ENCODE measurements at places on chromosomes 3 and 15.

DNA sequence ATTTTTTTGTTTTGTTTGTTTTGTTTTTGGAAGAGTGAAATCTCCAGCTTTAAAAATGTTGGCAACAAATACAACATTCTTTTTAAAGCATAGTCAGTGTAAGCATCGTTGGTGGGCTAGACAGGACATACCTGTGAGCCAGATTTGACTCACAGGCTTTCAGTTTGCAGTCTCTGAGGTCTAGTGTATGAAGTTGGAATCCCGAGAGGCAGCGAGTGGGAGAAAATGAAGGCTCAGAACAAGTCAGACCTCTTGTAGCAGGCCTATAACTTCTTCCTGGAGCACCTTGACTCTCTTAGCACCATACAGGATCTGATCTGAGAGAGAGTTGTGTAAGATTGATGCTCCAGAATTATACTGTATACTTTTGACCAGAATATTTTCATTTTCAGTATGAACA is 60.2 kb downstream of the CNTN4 start:
- no peak for DNase-seq

DNA sequence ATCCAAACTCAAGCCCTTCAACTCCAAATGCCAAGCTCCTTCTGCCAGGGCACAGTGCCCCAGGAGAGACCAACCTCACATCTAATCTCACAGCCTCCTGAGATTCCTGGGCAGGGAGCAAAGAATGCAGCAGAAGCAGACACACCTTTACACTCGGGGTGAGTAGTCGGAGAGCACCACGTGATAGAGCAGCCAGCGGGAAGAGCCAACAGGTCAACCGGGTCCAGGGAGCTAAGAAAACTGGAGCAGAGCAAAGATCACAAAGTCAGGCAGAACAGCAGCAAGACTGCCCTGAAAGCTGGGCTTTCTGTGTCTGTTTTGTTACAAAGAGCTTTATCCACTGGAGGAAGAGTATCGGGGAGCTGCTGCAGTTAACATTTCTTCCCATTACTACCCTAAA is 4.2 kb downstream of the B3GALNT1 start:
- no peak for DNase-seq

DNA sequence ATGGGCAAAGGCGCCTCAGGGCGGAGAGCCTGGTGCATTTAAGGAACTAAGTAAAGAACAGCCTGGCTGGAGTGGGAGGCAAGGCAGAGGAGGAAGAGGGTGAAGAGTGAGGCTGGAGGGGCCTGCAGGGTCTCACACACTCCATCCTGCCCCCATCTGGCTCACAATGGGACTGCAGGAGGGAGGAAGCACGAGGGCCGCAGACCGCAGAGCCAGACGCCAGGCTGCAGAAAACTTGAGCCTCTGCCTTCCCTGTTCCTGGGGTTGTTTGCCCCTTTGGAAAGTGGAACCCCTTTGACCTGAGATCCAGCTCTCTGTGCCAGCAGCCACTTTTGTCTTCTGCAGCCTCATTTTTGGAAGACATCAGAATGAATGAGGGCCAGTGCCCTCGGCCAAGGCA is 138.0 kb downstream of the SRGAP3 start:
- no peak for DNase-seq

GRCh38 chr3:149163066-149163465 is 33.6 kb downstream of the HPS3 start:
- no peak for DNase-seq

DNA sequence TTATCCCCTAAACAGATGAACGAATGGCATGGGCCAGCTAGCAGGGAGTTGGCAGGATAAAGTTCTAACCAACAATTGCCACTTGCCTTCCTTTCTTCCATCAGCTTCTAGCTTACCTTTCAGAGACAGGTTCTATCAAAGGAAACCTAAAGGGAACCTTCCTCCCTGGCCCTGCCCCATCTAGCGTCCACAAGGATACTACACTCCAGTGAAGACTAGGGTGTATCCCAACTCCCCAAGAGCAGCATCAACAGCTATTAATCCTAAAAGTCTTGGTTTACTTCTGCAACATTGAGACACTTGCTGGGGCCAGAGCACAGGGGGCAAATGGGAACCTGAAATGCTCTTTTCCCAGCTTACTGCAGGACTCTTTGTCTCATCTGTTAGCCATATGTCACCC is 37.0 kb upstream of the TMC3 start:
- DNase-seq, result no peak

GRCh38 chr3:15454965-15455364 is 27.6 kb downstream of the EAF1 start:
- DNase-seq, result no peak

- DNase-seq, result no peak
These were observed 16.2 kb downstream of the ATP11B start for GRCh38 chr3:182809531-182809930.

GRCh38 chr15:48001393-48002039 is 119.3 kb upstream of the SLC24A5 start:
- DNase-seq, result no peak

DNA sequence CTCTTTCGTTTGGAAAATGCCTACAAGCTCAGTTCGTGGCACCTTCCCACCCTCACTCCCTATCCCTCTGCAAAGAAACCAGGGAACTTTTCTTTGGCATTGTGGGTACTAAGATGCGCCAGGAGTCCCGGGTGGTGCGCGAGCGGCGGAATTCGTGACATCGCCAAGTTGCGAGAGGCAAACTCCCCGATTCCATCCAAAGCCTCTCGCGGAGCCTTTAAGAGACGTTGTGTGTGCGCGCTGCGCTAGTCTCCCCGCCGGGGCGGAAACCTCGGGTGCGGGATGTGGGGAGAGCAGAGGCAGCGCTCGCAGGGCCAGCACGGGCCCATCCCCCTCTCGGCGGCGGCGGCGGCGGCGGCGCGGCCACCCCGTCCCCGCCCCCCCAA is 443 bp upstream of the NR2F2 start:
- peak; percentile 79 for DNase-seq

- DNase-seq, result no peak
These were observed 23.4 kb downstream of the BOC start for GRCh38 chr3:113234688-113235260.

- DNase-seq, result no peak
These were observed 184.5 kb upstream of the ADAMTS9 start for GRCh38 chr3:64872345-64872744.

DNA sequence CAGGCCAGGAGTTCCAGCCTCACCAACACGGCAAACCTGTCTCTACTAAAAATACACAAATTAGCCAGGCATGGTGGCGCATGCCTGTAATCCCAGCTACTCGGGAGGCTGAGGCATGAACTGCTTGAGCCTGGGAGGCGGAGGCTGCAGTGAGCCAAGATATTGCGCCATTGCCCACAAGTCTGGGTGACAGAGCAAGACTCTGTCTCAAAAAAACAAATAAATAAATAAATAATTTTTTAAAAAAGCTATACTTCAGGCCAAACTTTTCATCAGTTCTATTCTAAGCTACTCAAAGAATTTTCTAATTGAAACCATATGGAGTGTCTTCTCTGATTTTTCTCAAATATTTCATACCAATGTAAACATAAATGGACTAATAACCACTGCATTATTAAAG is 43.5 kb downstream of the PHC3 start:
- no peak for DNase-seq

DNA sequence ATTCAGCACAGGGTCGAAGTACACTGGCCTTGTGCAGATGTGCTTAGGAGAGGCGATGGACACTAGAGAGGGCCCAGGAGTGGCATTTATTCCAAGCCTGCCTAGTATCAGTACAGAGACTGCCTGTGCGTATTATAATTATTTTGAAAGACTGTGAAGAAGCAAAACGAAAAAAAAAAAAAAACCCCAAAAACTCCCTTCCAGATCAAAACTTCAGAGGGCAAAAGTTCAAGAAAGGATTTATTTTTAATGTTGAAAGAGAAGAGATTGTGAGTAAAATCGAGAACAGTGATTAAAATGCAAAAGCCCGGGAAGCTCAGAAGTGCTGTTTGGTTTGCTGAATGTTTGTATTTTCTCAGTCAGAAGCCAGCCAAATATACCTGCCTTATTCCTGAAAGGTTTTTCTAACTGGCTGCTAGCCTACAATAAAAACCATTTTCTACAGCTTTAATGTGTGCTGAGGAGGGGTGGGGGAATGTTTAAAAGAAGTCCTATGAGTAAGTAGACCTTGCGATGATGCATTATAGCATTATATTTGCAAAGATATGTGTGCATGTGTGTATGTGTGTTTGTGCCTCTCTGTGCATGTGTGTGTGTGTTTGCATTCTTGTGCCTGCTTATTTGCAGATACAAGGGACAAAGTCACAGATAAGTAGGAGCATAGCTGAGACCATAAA is 19.3 kb upstream of the LZTFL1 start:
- DNase-seq, result no peak

DNA sequence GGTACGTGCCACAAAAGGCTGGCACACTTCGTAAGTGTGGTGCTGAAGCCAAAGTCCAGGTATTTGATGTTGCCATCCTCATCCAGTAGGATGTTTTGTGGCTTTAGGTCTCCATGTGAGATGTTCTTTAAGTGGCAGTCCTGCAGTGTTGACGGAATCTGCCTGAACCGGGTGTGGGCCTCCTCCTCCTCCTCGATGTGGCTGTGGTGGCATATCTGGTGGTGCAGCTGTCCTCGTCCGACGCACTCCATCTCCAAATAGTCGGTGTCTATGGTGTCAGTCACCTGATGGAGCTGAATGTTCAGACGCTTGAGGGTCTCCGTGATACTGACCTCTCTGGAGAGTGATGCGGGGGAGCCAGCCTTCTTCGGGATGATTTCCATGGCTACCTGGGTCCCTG is 30.5 kb upstream of the ACAD9 start:
- DNase-seq, result no peak

DNA sequence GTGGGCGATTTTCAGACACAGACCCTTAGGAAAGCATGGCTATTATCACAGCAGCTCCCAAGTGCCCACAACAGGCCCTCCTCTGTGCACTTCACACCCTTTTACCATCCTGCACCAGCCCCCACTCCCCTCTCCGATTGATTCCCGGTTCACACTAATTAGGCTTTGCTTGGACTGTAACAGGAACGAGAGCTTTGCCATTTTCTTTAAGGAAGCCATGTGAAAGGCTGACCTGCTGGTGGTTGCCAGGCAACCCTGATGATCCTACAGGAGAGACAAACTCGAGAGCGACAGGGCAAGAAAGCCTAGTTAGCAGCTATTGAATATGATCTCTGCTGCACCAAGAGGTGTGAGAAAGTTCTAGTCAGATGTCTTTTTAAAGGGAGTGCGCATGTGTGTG is 28.2 kb upstream of the DET1 start:
- DNase-seq, result no peak

DNA sequence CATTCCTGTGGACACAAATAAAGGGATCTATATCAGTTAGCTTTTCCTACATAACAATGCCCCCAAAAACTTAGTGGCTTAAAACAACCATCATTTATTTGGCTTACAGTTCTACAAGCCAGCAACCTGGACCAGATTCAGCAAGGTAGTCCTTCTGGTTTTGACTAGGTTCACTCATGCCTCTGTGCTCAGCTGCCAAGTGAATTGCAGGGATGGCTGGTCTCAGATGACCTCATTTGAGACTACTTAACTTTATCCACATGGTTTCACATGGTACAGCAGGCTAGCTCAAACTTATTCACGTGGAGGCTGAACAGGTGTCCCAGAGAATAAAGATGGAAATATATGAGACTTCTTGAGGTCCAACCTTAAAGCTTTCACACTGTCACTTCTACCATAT is 119.3 kb upstream of the BFSP2 start:
- no peak for DNase-seq

DNA sequence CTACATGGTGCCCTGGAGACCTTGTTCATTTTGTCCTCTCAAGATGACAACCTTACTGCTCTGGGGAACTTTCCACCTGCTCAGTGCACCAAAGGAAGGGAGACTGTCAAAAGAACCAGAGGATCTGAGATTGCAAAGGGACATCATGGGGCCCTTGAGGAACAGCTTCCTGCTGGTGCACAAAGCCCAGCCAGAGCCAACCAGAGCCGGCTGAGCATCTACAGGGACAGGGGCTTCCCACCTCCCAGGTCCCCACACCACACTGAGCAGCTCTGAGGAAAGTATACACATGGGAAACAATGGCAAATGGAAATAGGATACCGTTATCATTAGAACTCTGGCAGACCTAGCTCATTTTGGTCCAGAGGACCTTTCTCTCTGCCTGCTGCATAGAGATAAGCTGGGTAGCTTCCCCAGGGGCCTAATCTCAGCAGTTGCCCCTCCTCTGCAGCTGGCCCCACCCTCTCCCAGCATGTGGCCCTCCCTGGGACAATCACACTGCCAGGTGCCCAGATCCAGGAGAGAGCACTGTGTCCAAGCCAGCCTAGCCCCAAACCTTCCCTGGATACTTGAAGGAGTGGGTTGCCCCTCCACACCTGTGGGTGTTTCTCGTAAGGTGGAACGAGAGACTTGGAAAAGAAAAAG is 123.4 kb upstream of the PRR20G start:
- no peak for DNase-seq

DNA sequence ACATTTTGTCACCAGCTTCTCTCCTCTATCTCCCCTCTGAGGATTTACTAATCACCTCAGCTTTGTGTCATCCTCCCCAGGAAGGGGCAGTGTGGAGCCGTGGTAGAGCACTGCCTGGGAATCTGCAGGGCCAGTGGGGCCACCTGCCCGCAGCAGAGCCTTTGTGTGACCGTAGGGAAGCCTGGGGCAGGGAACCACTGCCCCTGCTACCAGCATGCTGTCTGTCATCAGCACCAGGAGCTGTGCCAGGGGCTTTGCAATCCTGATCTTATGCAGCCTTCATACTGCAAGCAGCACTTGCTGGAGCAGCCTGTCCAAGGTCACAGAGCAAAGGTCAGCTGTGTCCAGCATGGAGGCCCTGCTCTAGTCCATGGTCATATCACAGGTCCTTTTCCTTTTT is 170.2 kb upstream of the IL12A start:
- no peak for DNase-seq

GRCh38 chr3:183331498-183331897 is 78.4 kb downstream of the B3GNT5 start:
- no peak for DNase-seq

DNA sequence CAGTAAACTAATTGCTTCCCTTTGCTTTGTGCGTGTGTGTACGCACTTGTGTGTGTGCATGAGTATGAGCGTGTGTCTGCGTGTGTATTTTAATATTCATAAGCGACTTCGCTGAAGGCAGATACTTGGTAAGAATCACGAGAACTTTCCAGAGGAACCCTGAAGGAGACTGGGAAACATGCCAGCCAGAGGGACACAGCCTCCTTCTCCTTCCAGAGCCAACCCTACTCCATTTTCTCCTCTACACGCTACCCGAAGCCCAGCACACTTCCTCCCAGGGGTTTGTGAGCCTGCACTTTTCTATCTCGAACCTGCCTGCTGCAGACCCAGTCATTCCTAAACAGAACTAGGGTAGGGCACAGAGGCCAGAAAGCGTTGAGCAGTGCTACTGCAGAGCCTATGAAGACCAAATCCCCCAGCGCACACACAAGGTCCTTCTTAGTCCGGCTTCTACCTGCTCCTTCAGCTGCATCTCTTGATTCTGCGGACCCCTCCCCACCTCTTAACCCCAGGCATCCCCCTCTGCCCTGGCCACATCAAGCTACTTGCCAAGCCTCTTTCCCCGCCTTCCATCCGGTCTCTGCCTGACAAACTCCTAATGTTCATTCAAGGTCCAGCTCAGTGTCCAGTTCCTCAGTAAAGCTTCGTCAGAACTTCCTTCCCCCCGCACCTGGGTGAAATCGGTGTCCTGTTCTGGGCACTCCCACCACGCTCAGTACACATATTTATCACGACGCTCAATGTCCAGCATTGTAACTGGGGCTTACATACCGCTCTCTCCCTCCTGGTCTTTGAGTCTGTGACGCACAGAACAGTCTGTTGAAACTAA is 191.8 kb downstream of the FAM43A start:
- DNase-seq, result no peak
